ENCODE measurements at places on chromosomes 12 and 14.

DNA sequence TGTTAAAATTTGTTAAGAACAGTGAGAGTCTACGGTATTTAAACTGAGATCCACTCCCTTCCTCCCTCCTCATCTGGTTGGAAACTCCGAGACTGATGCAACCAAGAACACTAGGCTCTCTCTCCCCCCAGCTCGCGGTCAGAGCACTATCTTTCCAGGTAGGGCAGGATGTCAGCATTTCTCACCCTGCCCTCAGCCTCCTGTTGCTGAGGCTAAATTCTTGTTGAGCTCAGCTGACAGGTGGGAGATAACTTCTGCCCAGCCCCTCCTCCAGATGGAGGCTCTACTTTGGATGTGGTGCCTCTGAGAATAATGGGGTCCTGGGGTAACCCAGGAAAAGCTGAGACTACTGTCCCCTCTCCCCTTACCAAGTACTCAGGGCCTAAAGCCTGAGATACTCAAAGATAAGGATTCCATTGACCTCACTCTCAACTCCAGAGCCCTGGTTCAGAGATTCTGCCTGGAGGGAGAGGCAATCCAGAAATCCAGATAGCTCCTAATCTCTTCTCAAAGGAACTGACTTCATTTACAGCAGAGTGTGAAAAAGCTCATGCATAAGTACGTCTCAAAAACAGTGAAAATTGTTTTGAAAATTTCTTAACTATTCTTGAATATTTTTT is 110.1 kb downstream of the EML5 start:
- no peak for DNase-seq

DNA sequence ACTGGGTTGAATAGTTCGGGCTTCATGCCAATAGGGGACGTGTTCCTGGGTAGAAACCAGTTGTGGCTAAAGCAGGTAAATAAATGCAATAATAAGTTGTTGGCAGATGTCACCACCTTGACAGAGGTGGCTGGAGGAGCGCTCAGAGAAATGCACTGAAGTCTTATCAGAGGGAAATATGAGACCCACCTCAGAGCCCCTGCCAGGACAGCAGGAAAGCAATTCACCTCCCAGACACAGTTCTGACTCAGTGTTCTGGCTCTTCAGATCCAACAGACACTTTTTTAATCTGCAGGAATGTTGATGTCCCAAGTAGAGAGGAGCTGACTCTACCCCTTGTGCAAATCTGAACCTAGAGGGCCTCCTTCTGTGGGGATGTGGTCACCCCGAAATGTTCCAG is 687.1 kb upstream of the FBXO33 start:
- no peak for DNase-seq

GRCh38 chr14:33617154-33617553 is 333.7 kb downstream of the EGLN3 start:
- no peak for DNase-seq

DNA sequence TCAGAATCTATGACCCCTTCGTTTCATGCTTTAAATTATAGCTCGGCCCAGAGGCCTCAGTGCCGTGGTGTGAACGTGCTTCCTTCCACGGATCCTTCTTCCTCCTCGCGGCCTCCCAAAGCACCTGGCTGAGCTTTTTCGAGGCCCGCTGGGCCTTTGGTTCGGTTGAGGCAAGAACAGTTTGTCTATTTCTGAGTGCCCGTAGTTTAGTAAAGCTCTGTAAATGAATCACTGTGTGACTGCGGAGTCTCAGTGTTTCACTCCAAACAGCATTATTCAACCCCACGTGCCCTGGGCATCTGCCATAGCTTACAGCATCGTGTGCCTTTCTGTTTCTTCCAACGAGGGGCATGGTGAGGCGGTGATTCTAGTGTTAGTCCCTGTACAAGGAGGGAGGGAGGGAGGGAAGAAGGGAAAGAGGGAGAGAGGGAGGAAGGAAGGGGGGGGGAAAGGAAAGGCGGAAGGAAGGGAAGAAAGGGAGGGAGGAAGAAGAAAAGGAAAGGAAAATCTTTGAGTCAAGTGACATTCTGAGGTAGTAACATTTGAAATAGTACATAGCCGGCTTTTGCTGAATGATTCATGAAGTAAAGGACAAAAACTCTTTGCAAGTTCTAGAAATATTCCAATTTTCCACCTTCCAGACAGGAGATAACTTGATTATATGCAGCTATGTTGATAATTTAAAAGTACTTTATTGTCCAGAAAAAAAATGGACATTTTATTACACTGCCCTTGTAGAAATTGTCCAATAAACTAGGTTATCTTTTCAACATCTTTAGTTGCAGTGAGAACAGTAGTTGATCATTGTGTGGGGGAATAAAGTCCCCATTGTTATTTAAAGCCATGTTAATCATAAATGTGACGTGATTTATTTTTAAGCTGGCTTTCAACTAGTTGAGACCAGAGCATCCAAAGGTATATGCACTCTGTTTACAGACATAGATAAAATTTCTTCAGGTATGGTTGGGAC is 1.2 kb upstream of the TRIM9 start:
- DNase-seq, result peak; percentile 32

DNA sequence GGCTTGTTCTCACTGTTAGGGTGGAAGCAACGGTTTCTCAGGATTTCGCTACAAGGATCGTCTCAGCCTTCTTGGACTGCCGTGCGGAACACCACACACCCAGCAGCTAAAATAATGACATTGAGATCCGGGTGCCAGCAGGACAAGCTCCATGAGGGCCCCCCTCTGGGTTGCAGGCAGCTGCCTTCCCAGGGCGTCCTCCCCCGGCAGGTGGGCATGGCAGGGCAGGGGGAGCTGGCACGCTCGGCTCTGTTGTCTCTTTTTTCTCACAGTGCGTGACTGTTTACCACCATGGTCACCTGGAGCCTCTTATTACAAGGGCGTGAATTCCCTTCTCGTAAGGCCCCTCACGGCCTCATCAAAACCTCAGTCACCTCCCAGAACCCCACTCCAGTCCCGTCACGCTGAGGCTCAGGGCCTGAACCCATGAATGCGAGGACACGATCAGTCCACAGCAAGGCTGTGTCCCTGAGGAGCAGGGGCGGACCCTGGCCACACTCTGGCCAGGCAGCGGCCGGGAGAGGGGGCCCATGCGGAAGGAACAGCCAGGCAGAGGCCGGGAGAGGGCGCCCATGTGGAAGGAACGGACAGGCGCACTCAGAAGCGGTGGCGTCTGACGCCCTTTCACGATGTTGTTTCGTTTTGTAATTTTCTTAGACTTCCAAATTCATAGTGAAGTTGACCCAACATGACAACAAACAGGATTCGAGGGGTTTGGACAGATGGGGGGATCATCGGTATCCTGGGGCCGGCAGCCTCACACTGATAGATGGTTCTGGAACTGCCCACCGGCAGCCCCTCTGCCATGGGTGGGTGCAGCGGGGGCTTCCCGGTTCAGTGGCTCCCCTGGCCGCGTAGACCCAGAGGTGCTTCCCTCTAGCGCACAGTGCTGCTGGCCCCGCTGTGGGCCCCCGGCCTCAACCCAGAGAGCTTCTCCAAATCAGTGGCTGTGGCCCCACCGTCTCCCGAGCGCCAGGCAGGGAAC is 10.0 kb downstream of the LRCOL1 start:
- peak; percentile 32 for DNase-seq

- no peak for DNase-seq
Observed at GRCh38 chr14:55399852-55400251, 11.8 kb downstream of the ATG14 start.

- DNase-seq, result no peak
Observed at GRCh38 chr14:93925374-93925895, 1.7 kb upstream of the FAM181A start.

DNA sequence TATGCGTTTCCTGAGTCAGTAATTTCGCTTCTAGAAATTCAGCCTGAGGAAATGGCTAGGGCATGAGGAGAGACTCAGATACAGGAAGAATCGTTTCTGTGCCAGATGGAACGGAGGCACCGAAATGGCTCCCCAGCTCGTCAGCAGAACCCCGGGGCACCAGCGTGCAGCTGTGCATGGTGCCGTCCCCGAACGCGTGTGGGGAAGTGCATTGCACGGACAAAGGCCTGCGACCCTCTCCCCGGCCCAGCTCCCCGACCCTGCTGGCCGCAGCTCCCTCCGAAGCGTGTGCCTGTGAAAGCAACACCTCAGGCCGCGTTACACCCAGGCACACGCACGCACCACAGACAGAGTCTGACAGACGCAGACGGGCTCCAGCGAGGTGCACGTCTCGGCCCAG is 82.9 kb downstream of the NOC4L start:
- DNase-seq, result no peak

DNA sequence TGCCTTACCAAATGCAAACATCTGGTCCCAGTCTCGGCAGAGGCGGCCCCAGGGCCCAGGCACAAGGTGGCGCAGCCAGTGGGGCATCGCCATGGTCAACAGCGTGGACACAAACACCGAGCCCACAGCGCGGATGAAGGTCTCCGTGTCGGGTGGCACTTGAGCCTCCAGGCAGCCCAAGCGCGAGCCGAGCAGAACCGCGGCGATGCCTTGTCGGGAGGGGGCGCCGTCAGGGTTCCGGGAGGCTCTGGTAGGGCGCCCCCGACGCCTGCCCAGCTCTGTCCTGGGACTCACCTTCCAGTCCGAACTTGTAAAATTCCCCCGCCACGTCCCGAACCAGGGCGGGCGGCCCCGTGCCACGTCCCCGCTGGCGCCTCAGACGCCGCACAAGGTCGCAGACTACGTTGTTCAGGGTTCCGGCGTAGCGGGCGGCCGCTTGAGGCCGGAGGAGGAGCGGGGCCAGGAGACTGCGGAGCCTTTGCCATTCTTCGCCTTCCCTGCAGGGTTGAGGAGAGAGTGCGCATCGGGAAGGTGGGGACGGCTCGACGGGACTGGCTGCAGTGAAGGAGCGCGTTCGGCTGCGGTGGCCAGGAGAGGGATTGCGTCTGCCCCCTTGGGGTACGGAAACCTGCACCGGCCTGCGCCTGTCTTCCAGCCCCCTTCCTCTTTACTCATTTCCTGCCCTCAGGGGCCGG is 1.7 kb downstream of the CYP27B1 start:
- DNase-seq, result no peak

DNA sequence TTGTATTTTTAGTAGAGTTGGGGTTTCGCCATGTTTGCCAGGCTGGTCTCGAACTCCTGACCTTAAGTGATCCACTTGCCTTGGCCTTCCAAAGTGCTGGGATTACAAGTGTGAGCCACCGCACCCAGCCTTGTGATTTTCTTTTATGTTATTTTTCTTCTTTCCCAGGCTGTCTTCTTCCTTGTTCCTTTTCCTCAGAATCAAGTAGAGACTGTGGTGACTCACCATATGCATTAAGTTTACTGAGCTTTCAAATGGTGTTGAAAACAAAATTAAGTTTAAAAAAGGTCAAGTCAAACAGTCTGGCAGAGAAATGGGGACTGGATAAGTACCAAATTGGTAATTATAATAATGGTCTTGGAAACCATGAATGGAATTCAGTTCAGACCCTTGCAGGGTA is 5.7 kb downstream of the ARPC3 start:
- no peak for DNase-seq

DNA sequence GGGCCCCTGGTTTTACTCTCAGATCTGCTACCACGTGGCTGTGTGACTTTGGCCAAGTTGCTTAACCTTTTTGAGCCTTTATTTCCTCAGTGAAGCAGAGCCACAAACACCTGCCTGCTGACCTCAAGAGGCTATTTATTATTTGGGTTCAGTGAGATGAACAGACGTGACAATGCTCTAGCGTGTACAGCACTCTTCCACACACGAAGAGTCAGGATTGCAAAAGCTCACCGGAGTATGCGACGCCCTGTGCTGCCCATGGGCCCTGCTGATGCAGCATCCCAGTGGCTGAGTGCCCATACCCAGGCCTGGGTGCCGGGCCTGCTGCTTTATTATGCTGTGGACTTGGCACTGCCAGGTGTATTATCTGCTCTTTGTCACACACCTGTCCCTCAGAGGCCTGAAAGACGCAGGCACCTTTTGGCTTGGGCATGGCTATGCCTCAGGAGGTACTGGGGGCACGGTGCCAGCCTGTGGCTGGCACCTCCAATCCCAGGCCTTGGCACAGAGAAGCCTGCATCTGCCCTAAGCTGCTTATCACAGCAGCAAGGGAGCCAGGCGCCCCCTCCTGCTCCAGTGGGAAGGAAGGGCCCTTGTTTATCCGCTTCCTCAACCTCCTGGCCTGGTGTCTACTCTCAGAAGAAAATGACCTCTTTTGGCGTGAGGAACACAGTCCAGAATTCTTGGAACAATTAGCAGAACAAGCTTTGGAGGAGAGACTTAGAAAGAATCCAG is 22.3 kb upstream of the TC2N start:
- DNase-seq, result no peak

DNA sequence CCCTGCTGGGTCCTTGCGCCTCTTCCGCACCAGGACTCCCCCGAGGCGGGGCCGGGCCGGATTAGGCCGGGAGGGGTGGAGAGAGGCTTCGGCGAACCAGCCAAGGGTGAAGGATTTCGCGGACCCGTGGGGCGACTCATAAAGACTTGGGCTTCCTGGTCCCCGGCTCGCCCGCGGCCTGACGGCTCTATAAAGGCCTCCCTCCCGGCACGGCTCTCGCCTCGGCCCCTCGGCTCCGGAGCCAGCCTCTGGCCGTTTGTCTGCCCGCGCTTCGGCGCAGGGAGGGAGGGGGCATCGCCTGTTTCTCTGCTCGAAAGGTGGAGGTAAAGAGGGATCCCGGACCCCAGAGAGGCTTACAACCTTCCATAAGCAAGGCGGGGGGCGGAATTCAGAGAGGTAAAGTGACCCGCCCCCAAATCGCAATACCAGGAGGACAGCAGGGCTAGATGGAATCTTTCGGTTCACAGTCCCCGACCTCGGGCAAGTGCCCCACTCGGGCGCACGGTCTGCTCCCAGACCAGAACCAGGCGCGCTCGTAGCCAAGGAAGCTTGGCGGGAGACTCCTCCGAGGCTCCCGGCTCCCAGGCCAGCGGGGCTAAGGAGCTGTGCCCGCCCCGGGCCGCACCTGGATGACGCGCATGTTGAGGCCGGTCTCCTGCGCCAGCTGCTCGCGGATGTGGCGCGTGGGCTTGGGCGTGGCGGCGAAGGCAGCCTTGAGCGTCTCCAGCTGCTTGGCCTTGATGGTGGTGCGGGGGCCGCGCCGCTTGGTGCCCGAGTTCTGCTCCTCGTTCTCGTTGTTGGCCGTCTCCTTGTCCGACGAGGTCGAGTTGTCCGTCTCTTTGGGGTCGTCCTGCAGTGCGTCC is 3.9 kb downstream of the LHX5 start:
- DNase-seq, result no peak

GRCh38 chr12:67433385-67434175 is 164.4 kb downstream of the CAND1 start:
- DNase-seq, result no peak

DNA sequence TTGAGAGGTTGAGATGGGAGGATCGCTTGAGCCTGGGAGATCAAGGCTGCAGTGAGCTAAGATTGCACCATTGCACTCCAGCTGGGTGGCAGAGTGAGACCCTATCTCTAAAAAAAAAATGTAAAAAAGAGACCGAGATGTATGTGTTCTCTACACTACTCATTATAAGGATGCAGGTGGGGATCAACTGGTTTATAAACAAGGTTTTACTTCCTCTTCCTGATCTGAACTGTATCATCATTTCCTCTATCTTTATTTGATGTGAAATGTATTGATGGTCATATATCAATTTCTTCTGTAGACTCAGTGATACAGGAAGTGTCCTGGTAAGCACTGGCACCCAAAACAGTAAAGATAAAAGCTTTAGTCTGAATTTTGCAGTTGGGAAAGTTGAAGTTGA is 20.1 kb upstream of the USP44 start:
- no peak for DNase-seq

Measured in NCI-H524 treated with DMSO at 0.1 percent for 48 hours (cell line).